ENCODE measurements at places on chromosomes 2 and 18. TPM values are rescaled to one million over a fixed set of nuclear protein-coding genes. Genes with fewer than 3 reads are reported as not detected.

MBOAT2 gene
- 108 TPM for total RNA-seq

POTEJ gene
- not detected for total RNA-seq

TRAF3IP1 gene
- 10.8 TPM for total RNA-seq

COPS9 gene
- total RNA-seq: 132 TPM

HK2 gene
- 37.4 TPM for total RNA-seq

BOK gene
- total RNA-seq: 35.0 TPM

MAPRE3 gene
- total RNA-seq: 6.9 TPM

CRACDL gene
- 6.6 TPM for total RNA-seq

CDH7 gene
- total RNA-seq: not detected

GCG gene
- total RNA-seq: not detected

CNTNAP5 gene
- not detected for total RNA-seq

CHRNG gene
- total RNA-seq: not detected

AFG3L2 gene
- total RNA-seq: 43.1 TPM

ZNF804A gene
- not detected for total RNA-seq

HTR2B gene
- not detected for total RNA-seq

ANO7 gene
- 0.12 TPM for total RNA-seq

IL1RL1 gene
- total RNA-seq: 2.8 TPM

RAX gene
- not detected for total RNA-seq

INPP5D gene
- 6.2 TPM for total RNA-seq

MBD5 gene
- 19.3 TPM for total RNA-seq

MARCHF4 gene
- total RNA-seq: not detected

PID1 gene
- total RNA-seq: 1.2 TPM

IL1F10 gene
- not detected for total RNA-seq

GREB1L gene
- not detected for total RNA-seq

COX7A2L gene
- total RNA-seq: 79.1 TPM

SP140 gene
- 0.96 TPM for total RNA-seq

ADGRF3 gene
- total RNA-seq: 0.04 TPM

MGAT5 gene
- 23.6 TPM for total RNA-seq

CD226 gene
- 0.44 TPM for total RNA-seq

TMEM37 gene
- total RNA-seq: 6.0 TPM

DSG1 gene
- total RNA-seq: 33.7 TPM

MYOM1 gene
- total RNA-seq: 0.32 TPM

FKBP7 gene
- 1.00 TPM for total RNA-seq

UCN gene
- total RNA-seq: 0.56 TPM

MSTN gene
- total RNA-seq: 0.08 TPM

ACOXL gene
- total RNA-seq: not detected

CXCR1 gene
- 0.72 TPM for total RNA-seq

GPR45 gene
- total RNA-seq: not detected
